ENCODE measurements at places on chromosomes 7 and 10.

DNA sequence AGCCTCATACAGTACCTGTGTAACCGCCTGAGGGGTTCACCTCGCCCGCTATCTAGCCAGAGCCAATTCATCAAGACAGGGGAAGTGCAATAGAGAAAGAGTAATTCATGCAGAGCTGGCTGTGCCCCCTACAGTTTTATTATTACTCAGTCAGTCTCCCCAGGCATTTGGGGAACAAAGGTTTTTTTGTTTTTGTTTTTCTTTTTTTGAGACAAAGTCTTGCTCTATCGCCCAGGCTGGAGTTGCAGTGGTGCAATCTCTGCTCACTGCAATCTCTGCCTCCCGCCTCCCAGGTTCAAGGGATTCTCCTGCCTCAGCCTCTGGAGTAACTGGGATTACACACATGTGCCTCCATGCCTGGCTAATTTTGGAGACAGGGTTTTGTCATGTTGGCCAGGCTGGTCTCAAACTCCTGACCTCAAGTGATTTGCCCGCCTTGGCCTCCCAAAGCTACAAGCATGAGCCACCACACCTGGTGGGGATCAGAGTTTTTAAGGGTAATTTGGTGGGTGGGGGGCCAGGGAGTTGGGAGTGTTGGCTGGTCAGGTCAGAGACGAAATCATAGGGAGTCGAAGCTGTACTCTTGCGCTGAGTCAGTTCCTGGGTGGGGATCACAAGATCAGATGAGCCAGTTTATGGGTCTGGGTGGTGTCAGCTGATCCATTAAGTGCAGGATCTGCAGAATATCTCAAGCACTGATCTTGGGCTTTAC is 116.5 kb downstream of the MARCHF5 start:
- DNase-seq, result no peak

DNA sequence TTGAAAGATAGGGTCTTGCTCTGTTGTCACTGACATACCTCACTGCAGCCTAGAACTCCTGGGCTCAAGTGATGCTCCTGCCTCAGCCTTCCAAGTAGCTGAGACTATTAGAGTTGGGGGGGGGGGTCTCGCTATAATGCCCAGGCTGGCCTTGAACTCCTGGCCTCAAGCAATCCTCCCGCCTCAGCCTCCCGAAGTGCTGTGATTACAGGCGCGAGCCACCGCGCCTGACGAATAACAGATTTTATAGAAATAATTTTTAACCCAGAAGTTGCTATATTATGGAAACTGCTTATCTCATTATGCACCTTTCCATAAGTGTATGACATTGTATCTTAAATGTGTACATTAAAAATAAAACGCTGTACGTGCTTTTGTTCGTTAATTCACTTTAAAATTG is 846 bp downstream of the ANKRD26 start:
- no peak for DNase-seq

DNA sequence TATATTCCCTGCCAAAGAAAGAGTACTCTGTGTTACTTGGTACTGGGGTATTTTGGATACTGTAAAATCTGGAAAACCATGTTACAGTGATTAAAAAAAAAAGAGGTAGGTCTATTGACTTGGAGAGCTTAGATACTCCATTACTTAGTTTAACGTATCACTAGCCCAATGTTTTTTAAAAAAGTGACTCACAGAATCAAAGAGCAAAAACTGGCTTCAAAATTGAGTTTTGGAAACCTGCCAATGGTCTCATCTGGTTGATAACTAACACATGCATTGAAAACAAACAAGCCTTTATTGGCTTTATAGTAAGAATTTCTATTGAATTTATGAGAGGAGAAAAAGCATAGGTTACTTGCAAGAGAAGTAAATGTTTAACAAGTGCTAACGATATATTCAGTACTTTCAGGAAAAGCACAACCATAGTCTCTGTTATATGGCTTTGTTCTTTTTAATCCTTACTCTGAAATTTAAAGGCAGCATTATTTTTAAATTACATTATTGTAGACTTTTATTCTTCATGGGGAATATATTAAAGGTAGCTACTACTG is 563.3 kb upstream of the SORCS1 start:
- DNase-seq, result no peak

DNA sequence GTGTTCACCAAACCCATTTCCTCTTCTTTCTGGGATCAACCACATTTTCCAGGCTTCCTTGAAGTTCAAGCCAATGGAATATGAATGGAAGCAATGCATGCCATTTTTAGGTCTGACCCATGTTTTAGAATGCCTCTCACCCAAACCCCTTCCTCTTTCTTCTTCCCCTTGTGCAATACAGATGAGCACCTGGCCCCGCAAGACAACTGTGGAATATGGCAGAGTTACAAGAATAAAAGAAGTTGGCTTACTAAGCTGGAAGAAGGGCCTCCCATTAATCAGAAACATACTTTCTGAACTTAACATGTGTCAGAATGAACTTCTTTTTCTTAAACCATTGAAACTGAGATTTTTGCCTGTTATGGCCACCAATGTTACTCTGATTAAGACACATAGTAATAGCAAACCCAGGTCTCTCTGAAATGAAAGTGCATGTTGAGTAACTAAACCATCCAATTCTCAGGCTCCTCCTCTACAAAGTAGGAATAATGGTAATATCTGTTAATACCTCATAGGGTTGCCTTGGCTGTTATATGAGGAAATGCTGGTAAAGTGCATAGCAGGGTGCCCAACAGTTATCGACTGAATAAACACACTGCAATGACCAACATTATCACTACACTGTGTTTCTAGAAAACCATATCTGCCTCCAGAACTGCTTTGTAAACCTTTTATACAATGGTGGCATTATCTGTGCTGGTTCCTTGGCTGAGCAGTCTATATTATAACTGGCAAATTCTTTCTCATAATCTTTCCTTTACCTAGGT is 382.2 kb upstream of the NRP1 start:
- DNase-seq, result no peak
